Activated CD4-positive, alpha-beta T cell treated with anti-CD3 and anti-CD28 coated beads, Interleukin-2, amount 10 ng/mL, durations not matched to agents 7 days and 5 days (primary cell): ENCODE measurements at places on chromosomes 12 and 14. TPM values are rescaled to one million over a fixed set of nuclear protein-coding genes. Genes with fewer than 3 reads are reported as not detected.

Gene SIX6
- total RNA-seq = not detected

- no peak for DNase-seq
Observed at GRCh38 chr14:57073986-57074385, 194.7 kb downstream of the EXOC5 start.

Gene PGF
- total RNA-seq = 0.15 TPM

Gene DCAF5
- 48.9 TPM for total RNA-seq

GRCh38 chr12:31471051-31471450 lies 119.9 kb downstream of the DENND5B start:
- no peak for DNase-seq

GRCh38 chr12:54282949-54283593 lies 2.5 kb downstream of the HNRNPA1 start:
- DNase-seq = no peak

Gene TAS2R46
- total RNA-seq = 0.97 TPM

Gene B4GALNT1
- 0.77 TPM for total RNA-seq

Gene PLEKHG7
- total RNA-seq = not detected

GRCh38 chr12:1666215-1666614 lies 24.7 kb upstream of the ADIPOR2 start:
- no peak for DNase-seq

Gene LPAR5
- 6.6 TPM for total RNA-seq

- no peak for DNase-seq
Observed at GRCh38 chr12:68865399-68866164, 57.6 kb downstream of the MDM2 start.

DNA sequence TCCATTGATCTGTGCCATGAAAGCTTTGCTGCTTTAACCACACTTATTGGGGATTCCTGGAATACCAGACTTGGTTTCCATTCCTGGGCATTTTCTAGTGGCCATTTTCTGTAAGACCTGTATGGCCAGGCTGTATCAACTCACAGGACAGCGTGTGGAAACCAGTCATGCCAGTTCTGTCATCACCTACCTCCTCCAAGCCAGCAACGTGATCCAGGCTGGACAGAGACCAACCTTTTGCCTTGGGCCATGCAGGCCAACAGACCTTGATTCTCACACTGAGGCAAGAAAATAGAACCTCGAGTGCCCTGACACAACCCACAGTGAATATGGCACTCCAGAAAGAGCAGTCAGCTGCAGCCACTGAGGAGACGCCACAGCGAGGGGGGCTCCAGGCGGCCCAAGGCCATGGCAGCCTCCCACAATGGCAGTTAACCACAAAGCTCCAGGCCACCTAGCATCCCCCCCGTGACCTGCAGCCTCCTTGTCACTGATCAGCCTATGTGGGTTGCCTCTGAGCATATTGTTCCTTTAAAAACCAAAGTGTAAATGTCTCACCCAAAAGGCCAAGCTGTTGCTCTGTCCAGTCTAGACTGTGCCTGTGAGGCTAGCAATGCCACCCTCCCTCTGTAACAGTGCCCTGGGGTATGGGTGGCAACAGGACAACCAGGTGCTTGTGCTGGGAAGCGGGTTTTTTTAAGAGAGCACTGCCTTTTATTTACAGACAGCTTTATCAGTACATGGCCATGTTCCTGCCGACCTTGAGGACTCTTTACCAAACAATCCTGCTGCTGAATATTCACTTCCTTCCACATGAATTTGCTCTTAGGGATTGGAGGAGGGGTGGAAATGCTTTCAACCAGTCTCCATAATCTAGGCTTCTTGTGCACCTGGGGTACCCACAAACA lies 168.7 kb upstream of the HIF1A start:
- no peak for DNase-seq

- no peak for DNase-seq
Observed at GRCh38 chr12:54296393-54297099, 4.3 kb downstream of the NFE2 start.

Gene PIK3C2G
- total RNA-seq = not detected

Gene KLRB1
- 3.8 TPM for total RNA-seq

Gene USP44
- 3.7 TPM for total RNA-seq
